ENCODE measurements at places on chromosomes 4 and X. TPM values are rescaled to one million over a fixed set of nuclear protein-coding genes. Genes with fewer than 3 reads are reported as not detected.

- DNase-seq, result no peak
These were observed 1759.6 kb downstream of the C4orf33 start for GRCh38 chr4:130855533-130855932.

DNA sequence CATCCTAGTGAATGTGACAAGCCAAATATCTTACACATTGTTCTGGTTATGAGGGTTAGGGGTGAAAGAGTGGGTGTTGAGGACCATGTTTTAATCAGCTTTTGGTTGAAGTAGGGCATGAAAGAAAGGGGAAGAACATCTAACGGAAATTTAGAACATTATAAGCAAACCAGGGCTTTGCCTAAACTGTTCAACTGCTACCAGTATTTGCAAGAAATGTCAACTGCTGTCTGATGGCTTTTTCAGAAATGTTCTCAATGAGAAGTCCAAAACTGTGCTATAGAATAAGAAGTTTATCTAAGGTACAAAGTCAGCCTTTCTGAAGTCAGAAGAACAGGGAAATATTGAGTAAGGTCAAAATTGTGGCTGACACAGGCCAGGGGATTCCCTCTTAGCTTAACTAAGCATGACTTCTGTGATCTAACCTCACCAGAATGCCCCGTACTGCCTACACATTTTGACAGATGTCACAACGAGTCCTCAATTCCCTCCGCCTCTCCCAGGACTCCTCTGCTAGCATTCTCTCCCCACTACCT, 67.1 kb downstream of the DTHD1 start:
- DNase-seq, result no peak

- no peak for DNase-seq
These were observed 165.4 kb upstream of the MAD2L1 start for GRCh38 chr4:120232050-120232449.

DNA sequence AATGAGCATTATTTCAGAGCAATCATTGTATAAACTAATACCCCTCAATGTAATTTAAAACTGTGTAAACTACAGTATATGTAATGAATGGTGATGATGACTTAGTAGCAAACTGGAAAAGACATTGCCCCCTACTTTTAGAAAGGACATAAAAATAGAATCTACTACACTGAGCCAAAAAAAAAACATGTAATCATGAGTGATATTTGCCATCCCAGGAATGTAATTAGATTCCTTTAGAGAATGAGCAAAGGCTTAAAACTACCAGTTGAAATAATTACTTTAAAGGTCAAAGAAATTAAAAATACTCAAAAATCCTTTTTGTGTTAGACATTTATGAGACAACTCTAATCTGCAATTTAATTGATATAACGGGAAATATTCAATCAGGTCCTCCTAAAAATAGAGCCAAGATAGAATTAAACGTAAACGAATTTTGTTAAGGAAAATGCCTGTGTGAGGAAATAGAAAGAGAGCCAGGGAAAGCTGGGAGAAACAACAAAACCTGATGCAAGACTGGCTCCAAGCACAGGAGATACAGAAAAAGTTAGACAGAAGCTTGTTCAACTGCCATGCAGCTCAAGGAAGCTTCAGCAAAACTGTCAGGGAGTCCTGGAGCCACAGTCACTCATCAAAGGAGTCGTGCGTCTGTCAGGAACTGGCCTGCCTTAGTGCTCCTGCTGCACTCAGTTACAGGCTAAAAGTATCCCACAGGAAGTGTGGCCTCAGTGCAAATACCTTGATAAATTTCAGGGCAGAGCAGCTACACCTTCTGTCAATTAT, 655.7 kb upstream of the INTU start:
- no peak for DNase-seq

GRCh38 chrX:112818114-112819007, 22.3 kb downstream of the AMOT start:
- no peak for DNase-seq

GRCh38 chr4:2963966-2964471, 648 bp downstream of the GRK4 start:
- no peak for DNase-seq

DNA sequence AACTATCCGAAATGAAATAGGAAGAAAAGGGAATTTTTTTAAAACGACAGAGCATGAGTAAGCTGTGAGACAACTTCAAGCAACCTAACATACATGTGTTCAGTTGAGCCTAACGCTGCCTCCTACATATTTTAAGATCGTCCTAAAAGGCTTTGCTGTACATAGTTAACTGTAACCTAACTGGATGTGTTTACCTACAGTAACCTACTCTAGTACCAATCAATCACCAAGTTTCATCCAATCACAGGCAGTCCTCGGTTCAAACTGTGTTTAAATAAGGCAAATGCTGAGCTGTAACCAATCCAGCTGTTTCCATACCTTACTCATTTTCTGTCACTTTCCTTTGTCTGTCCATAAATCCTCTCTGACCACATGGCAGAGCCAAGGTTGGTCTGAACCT, 17.1 kb downstream of the RCHY1 start:
- DNase-seq, result no peak

DNA sequence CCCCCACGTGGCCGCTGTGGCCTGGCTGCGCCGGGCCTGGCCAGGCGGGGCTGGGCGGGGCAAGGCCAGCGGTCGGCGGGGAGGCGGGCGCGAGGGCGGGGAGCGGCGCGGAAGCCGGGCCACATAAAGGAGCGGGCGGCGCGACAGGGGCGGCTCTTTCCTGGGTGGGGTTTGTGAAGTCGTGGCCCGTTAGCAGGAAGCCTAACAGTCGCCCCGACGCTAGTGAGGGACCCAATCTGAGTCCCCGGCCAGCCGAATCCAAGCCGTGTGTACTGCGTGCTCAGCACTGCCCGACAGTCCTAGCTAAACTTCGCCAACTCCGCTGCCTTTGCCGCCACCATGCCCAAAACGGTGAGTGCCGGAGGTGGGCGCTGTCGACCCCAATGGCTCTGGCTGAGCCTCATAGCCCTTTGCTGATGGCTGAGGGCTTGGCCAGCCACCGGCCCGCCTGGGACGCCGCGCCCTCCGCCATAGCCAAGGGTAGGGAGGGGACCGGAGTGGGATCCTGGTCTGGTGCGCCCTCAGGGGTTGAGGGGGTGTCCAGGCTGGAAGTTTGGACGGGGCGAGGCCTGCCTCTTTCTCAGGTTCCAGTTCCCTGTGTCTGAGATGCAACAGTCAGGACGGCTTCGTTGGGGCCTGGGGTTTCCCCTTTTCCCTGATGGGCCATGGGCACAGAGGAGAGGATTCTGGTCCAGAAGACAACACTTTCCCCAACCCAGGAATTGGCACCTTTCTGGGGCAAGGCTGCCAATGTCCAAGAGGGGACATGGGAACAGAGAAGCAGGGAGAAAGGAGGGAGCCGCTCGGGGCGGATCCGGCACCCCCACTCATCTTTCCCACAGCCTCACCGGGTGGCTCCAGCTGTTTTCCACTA, at the start of gene MSN:
Gene MSN (plus strand): TSS at position 152 of the 874 bp plus-strand sequence. CDS start 188 bp downstream, at position 340.
- DNase-seq, result peak; percentile 20

GRCh38 chrX:98409867-98410266, 1526.2 kb downstream of the RPA4 start:
- no peak for DNase-seq

- DNase-seq, result no peak
These were observed 15.0 kb upstream of the NHSL2 start for GRCh38 chrX:71895607-71896006.

- DNase-seq, result no peak
These were observed 26.3 kb upstream of the PPP2R2C start for GRCh38 chr4:6498511-6499237.

DNA sequence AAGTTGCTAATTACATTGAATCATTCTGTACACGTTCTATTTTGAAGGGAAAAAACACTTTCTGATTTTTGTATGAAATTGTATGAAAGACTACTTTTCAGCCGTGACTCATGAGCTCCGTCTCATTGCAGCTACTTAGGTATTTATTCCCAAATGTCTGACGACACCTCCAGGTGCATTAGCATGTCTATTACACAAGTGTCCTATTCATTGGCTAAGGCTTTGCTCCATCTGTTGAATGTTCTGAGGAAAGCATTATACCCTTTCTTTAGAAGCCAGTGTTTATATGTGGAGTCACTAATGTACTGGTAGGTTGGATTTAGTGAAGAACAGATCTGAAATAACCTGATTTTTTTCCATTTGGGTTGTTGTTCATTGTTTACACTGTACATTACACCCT, 51.8 kb downstream of the MAP7D3 start:
- no peak for DNase-seq

DNA sequence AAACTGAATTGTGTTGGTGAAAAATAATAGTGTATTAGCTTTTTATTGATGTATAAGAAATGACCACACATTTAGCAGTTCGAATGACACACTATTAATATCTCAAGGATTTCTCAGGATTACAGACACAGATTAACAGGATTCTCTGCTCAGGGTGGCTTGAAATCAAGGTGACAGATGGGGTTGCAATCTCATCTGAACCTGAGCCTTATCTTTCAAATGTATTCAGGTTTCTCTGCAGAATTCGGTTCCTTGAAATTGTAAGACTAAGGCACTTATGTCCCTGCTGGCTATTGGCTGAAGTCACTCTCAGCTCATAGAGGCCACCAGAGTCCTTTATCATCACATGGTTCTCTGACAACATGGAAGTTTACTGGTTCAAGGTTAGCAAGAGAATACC, 1780.1 kb downstream of the ARAP2 start:
- DNase-seq, result no peak

GPR34 gene
- total RNA-seq, result not detected
